Prostate gland (tissue), 2 donors: ENCODE measurements at places on chromosomes 2 and 18.
A peak's percentile ranks its signal among the peaks of the same experiment; 100 is the strongest.

DNA sequence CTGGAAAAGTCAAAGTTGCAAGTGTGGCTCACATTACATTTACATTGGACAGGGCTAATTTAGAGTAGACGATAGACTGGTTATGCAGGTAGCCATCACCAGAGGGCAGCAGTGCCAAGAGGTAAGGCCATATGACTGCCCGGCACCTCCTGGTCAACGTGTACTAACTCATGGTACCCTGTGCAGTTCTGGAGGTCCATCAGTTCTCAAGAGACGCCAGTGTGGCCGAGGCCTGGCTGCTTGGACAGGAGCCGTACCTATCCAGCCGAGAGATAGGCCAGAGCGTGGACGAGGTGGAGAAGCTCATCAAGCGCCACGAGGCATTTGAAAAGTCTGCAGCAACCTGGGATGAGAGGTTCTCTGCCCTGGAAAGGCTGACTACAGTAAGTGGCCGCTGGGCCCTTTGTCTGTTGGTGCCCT is 65.8 kb upstream of the EML6 start:
- no peaks in the 10 kb centered on the region for H3K36me3 ChIP-seq
- no peaks in the 10 kb centered on the region for H3K27me3 ChIP-seq
- H3K4me1 ChIP-seq, result no peaks in the 10 kb centered on the region
- peak; percentile 71 for DNase-seq
- no peak overlapping the region for H3K27ac ChIP-seq
- no peak overlapping the region for H3K4me3 ChIP-seq

DNA sequence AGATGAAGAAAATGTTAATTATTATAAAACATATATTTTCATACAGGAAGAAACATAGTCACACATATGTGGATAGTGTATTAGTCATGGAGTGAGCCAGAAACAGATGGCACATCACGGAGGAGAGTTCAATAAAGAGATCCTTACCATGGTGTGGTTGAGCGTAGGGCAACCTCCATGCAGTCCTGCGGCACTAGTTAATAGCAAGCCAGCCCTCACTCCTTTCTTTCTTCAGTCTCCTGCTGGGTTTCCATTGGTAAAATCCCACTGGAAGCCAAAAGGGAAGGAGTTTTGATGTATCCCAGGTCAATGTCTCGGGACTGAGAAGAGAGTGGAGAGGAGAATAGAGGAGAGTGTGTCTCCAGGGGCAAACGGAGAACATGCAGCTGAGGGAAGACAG is 328.1 kb downstream of the NR4A2 start:
- DNase-seq, result no peak
- H3K27me3 ChIP-seq, result no peaks in the 10 kb centered on the region

DNA sequence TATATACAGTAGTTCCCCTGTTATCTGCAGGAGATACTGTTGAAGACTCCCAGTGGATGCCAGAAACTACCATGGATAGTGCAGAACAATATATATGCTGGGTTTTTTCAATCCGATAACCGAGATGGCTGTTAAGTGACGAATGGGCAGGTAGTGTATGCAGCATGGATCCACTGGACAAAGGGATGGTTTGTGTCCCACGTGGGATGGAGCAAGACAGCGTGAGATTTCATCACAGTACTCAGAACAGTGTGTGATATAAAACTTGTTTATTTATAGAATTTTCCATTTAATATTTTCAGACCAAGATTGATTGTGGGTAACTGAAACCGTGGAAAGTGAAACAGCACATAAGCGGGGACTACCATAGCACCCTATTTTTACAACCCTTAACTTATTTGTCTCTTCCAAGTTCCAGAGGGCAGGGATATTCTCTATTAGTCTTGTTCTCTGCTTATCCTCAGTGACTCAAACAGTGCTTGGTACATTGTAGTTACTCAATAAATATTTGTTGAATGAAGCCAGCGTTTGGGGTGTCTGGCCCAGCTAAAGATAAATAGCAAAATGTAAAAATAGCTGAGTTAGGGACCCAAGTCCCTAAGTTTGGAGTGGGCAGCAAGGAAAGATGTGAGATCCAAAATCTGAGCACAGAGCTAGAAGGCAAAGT is 50.0 kb downstream of the RHBDD1 start:
- no peak overlapping the region for H3K27ac ChIP-seq
- no peaks in the 10 kb centered on the region for H3K27me3 ChIP-seq
- no peak for DNase-seq

GRCh38 chr18:55287149-55287806 is 300.7 kb downstream of the TCF4 start:
- H3K4me1 ChIP-seq, result no peaks in the 10 kb centered on the region
- H3K27ac ChIP-seq, result no peak overlapping the region
- no peaks in the 10 kb centered on the region for H3K27me3 ChIP-seq
- DNase-seq, result no peak
- H3K4me3 ChIP-seq, result no peak overlapping the region

DNA sequence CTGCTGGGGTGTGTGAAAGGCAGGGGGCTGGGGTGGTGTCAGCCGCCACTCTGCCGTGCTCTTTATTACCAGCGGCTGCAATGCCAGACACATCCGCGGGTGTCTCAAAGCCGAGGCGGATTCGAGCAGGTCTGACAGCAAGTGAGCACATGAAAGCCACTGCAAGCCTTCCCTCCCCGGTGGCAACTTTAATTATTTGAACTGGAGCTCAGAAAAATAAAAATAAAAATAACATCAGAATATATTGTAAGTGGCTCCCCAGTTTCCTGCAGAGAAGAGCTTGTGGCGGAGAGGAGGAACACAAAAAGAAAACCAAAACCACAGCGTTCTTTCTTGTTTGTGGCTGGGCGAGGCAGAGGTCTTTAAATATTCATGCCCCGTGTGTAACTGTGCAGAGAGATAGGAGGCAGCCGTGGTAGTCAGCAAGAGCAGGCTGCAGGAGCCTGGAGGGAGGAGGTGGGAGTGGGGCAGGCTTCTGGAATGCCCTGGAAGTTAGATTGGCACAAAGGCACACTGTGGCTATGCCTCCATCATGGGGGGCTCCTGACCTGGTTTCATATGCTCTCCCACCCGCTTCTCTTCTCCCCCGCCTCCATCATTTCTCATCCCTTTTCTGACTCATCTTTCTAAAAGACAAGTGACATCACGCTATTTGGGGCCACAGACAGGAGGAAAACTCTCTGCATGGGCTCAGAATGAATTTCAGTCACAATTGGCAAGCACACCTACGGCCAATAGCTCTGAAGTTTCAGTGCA is 199.8 kb downstream of the CLIP4 start:
- H3K4me1 ChIP-seq, result no peaks in the 10 kb centered on the region
- H3K27me3 ChIP-seq, result no peaks in the 10 kb centered on the region
- no peak overlapping the region for H3K27ac ChIP-seq
- no peaks in the 10 kb centered on the region for H3K36me3 ChIP-seq
- peak; percentile 39 for DNase-seq

GRCh38 chr2:205589479-205589878 is 92.8 kb upstream of the NRP2 start:
- H3K27me3 ChIP-seq, result no peaks in the 10 kb centered on the region
- no peak overlapping the region for H3K27ac ChIP-seq
- no peak overlapping the region for H3K4me3 ChIP-seq
- H3K4me1 ChIP-seq, result no peaks in the 10 kb centered on the region

- H3K36me3 ChIP-seq, result no peaks in the 10 kb centered on the region
- H3K4me1 ChIP-seq, result no peaks in the 10 kb centered on the region
- H3K27ac ChIP-seq, result no peak overlapping the region
- H3K27me3 ChIP-seq, result no peaks in the 10 kb centered on the region
Measured at GRCh38 chr2:41916177-41916576, 131.6 kb upstream of the PKDCC start.

GRCh38 chr2:240810621-240811020 is 9.4 kb downstream of the KIF1A start:
- H3K36me3 ChIP-seq, result no peaks in the 10 kb centered on the region
- H3K4me1 ChIP-seq, result no peaks in the 10 kb centered on the region
- H3K27me3 ChIP-seq, result no peaks in the 10 kb centered on the region
- no peak overlapping the region for H3K4me3 ChIP-seq
